ENCODE measurements at places on chromosomes 7 and 10. TPM values are rescaled to one million over a fixed set of nuclear protein-coding genes. Genes with fewer than 3 reads are reported as not detected.

Gene CPA1
- not detected for total RNA-seq

Gene AKR1C1
- total RNA-seq = 39.4 TPM

Gene ANKRD1
- 10.9 TPM for total RNA-seq

Gene CALY
- not detected for total RNA-seq

Gene AQP1
- 0.54 TPM for total RNA-seq

Gene TFEC
- 0.51 TPM for total RNA-seq

Gene VIPR2
- not detected for total RNA-seq

- H3K4me1 ChIP-seq = no peaks in the 10 kb centered on the region
- H3K4me3 ChIP-seq = no peak overlapping the region
- peaks cover 9% of the 10 kb centered on the region for H3K27me3 ChIP-seq
- DNase-seq = no peak
- H3K36me3 ChIP-seq = no peaks in the 10 kb centered on the region
Measured at GRCh38 chr7:36605261-36606051, 118.8 kb downstream of the AOAH start.

DNA sequence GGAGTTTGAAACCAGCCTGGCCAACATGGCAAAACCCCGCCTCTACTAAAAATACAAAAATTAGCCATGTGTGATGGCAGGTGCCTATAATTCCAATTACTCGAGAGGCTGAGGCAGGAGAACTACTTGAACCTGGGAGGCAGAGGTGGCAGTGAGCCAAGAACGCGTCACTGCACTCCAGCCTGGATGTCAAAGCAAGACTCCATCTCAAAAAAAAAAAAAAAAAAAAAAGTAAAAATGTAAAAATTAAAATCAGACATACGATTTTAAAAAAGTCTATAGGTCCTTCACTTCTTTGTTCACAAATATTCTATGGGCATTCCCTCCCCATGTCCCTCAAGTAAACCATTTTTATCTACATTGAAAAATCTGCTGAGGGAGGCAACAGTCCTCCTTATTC, 34.9 kb upstream of the TLL2 start:
- no peak overlapping the region for H3K4me3 ChIP-seq
- H3K27me3 ChIP-seq = no peaks in the 10 kb centered on the region
- no peak for DNase-seq
- no peaks in the 10 kb centered on the region for H3K4me1 ChIP-seq
- no peak overlapping the region for H3K27ac ChIP-seq

GRCh38 chr10:43644252-43644651, 4.4 kb downstream of the ZNF32 start:
- H3K4me1 ChIP-seq = no peaks in the 10 kb centered on the region
- no peak overlapping the region for H3K4me3 ChIP-seq
- peak; percentile 33 for DNase-seq
- no peaks in the 10 kb centered on the region for H3K27me3 ChIP-seq

- no peak overlapping the region for H3K27ac ChIP-seq
- no peak overlapping the region for H3K4me3 ChIP-seq
- H3K27me3 ChIP-seq = no peaks in the 10 kb centered on the region
- no peak for DNase-seq
Measured at GRCh38 chr7:79608005-79608404, 154.5 kb upstream of the MAGI2 start.

GRCh38 chr7:4771737-4772136, 3.7 kb upstream of the AP5Z1 start:
- no peak overlapping the region for H3K4me3 ChIP-seq
- no peak overlapping the region for H3K27ac ChIP-seq
- DNase-seq = no peak
- peaks cover 8% of the 10 kb centered on the region for H3K4me1 ChIP-seq
- H3K27me3 ChIP-seq = no peaks in the 10 kb centered on the region

- peaks cover 10% of the 10 kb centered on the region for H3K27me3 ChIP-seq
- no peaks in the 10 kb centered on the region for H3K36me3 ChIP-seq
- H3K4me1 ChIP-seq = no peaks in the 10 kb centered on the region
Measured at GRCh38 chr10:14707481-14707880, 67.2 kb downstream of the FAM107B start.

DNA sequence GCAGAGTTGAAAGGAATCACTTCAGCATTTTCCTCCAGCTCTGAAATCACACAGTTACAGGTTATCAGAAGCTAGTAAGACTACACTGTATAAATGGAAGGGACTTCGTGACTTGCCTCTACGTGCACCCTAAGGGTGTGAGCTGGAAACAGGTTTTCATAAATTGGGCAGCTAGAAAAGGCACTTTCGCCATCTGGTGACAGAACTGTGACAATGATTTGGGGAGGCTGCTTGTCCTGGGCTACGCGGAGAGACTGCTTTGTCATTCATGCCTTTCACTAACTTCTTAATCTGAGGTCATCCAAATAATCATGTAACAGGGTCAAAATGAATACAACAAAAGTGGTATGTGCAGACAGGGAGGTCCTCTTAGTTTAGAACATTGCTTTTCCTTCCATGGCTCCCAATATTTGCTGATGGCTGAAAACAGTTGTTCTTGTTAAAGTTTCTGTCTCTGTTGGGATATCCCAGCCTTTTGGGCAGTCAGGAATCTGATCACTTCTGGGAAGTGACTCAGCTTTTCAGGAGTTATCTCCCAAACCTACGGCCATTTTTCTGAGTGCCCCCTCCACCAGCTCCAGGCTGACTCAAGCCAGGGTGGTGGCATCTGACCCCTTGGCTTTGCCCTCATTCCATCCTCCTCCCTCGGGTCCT, 17.8 kb downstream of the VWC2 start:
- DNase-seq = no peak
- no peak overlapping the region for H3K4me3 ChIP-seq
- H3K27me3 ChIP-seq = no peaks in the 10 kb centered on the region
- H3K4me1 ChIP-seq = no peaks in the 10 kb centered on the region

DNA sequence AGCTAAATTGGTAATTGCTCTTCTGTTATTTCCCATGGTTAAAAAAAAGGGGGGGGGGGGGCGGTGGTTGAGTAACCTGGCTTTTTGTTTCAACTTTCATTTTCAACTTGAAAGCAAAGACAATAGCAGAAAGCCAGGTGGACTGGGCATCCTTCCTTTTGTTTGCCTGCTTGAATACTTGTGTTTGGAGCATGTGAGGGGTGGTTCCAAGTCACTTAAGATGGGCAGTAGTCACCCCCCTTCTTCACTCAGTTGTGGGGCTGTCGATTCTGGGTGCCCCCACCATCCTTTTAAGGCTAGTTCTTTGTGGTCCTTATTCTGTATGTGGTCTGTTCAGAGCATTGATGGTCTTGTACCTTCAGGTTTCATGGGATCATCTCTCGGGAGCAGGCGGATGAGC, 165.6 kb upstream of the PRR15 start:
- peaks cover 12% of the 10 kb centered on the region for H3K27me3 ChIP-seq
- no peak overlapping the region for H3K4me3 ChIP-seq
- H3K27ac ChIP-seq = no peak overlapping the region
- H3K36me3 ChIP-seq = no peaks in the 10 kb centered on the region

DNA sequence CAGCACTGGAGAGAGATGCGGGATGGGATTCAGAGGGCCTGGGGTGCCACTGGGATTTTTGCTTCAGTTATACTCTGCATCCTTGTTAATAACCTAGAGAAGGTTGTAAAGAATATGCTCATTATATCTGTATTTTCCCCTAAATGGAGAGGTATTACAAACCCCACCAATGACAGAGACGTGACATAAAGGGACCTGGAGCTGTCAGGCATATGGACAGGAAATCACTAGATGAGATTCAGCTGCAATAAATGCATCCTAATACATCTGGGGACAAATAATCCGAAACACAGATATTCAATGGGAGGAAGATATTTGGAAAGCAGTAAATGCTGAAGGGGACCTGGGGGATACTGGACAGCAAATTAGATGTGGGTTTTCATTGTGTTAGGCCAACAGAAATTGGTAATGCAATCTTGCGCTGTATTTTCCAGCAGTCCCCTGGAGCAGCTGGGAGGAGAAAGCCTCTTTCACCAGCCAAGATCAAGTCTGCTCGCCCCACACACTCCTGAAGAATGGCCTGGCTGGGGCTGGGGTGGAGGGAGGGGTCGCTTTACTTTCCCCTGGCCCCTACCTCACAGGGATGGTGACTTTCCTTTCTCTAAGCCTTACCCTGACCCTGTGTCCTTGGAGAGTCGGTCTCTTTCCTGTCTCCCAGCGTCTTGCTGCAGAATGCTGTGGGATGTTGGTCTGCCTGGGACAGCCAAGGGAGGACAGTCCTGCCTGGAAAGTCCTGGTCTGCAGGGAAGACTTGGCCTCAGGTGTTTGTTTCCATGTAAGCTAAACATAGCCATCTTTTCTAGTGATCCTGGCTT, 653.8 kb downstream of the LRMDA start:
- no peak overlapping the region for H3K27ac ChIP-seq
- H3K4me3 ChIP-seq = no peak overlapping the region
- no peak for DNase-seq
- peaks cover 15% of the 10 kb centered on the region for H3K4me1 ChIP-seq

DNA sequence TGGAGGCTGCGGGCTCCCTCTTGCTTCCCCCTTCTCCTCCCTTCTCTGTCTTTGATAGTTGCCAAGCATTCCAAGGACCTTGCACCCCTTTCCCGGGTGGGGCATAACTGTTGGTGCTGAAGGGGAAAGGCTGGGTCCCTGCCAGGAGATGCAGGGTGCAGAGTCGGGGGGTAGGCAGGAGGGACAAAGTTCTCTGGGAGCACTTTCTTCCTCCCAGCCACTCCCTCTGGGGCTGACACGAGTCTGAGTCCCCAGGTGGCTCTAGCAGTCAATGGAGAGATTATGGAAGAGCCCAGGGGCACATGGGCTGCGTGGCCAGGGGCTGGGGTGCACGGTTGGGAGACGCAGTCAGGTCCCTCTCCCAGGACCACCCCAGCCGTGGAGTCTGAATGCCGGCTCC, 2.1 kb downstream of the CLDN15 start:
- peaks cover 10% of the 10 kb centered on the region for H3K4me1 ChIP-seq
- no peak for DNase-seq
- no peaks in the 10 kb centered on the region for H3K36me3 ChIP-seq
- no peaks in the 10 kb centered on the region for H3K27me3 ChIP-seq
- no peak overlapping the region for H3K27ac ChIP-seq

DNA sequence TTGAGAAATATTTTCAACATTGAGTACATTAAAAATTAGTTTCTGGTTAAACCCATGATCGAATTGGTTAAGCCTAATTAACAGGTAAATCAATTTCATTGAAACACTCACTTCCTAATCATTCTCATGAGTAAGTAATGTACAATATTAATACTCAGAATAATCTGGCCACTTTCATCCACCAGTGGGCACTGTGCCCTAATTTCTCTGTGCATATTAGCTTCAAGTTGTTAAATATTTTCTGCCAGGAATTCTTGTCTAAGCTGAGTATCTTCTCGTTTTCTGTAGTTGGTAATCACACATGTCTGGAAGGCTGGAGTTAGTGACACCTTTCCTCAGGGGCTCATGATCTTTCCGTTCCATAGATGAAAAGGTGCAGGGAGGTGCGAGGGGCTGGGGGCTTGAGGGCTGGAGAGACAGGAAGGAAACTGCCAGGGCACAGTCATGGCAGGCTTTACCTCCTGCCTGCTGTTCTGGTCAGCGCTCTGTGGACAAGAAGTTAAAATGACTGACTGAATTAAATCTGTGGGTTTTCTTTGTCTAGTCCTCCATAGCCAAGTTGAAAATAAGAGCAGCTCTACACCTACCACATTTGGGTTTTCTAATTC, 71.9 kb downstream of the WIPF3 start:
- H3K27ac ChIP-seq = no peak overlapping the region
- no peaks in the 10 kb centered on the region for H3K4me1 ChIP-seq
- DNase-seq = peak; percentile 67
- no peaks in the 10 kb centered on the region for H3K27me3 ChIP-seq
- H3K4me3 ChIP-seq = no peak overlapping the region
- H3K36me3 ChIP-seq = no peaks in the 10 kb centered on the region

- DNase-seq = no peak
- H3K4me1 ChIP-seq = no peaks in the 10 kb centered on the region
- H3K27me3 ChIP-seq = peaks cover 58% of the 10 kb centered on the region
- no peak overlapping the region for H3K4me3 ChIP-seq
Measured at GRCh38 chr10:110730345-110731050, 86.4 kb downstream of the RBM20 start.

DNA sequence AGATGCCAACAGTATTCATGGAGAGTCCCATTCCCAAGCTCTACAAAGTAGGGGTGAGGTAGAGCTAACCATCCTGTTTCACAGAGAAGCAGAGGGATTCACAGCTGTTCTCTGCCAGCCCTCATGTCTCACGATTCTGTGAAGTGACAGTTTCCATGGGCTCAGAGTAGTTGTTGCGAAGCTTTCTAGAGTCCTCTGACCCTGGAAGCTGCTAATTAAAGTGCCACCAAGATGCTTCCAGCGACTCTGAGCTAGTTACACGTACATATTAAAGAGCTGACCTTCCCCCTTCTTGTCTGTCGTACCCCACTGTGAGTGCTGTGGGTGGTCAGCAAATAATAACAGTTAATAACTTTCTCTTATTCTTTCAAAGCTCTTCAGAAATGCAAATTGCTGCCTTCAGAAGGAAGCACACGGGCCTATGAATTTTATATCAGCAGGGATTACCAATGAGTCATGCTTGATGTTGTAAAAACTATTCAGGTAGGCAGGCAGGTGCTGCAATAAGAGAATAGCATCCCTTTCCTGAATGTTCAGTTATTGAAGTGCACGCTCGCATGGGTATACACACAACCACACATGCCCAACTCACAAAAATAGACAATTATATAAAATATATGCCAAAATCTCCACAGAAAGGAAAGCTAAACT, 34.1 kb downstream of the DNAJB9 start:
- peaks cover 10% of the 10 kb centered on the region for H3K27me3 ChIP-seq
- no peaks in the 10 kb centered on the region for H3K36me3 ChIP-seq
- DNase-seq = no peak
- no peak overlapping the region for H3K27ac ChIP-seq
- no peak overlapping the region for H3K4me3 ChIP-seq
- H3K4me1 ChIP-seq = no peaks in the 10 kb centered on the region

GRCh38 chr7:3336042-3336665, 35.1 kb downstream of the SDK1 start:
- no peaks in the 10 kb centered on the region for H3K36me3 ChIP-seq
- no peaks in the 10 kb centered on the region for H3K27me3 ChIP-seq
- DNase-seq = no peak
- H3K4me1 ChIP-seq = no peaks in the 10 kb centered on the region
- H3K4me3 ChIP-seq = no peak overlapping the region

DNA sequence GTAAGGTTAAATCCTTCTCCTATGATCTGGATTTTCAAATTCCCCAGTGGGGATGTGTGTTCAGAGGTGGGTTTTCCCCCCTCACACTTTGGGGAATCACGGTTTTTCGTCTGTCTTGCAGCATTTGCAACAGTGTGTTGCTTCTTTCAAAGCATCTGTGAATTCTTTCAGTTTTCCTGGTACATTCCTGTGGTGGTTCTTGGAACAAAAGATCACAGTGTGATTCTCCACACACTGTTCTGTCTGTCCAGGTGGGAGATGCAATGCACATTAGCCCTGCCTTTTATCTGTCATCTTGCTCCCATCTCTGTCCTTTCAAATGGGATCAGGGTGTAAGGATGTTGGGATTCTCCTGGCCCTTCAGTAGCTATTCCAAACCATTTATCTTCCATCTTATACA, 11.8 kb downstream of the AGK start:
- H3K4me1 ChIP-seq = peaks cover 8% of the 10 kb centered on the region
- H3K36me3 ChIP-seq = peaks cover 11% of the 10 kb centered on the region
- no peak for DNase-seq
- H3K4me3 ChIP-seq = no peak overlapping the region
- no peaks in the 10 kb centered on the region for H3K27me3 ChIP-seq
- no peak overlapping the region for H3K27ac ChIP-seq

GRCh38 chr7:33854178-33854577, 51.2 kb upstream of the BMPER start:
- H3K4me1 ChIP-seq = peaks cover 40% of the 10 kb centered on the region
- peak; percentile 91 for DNase-seq
- no peaks in the 10 kb centered on the region for H3K27me3 ChIP-seq
- H3K36me3 ChIP-seq = no peaks in the 10 kb centered on the region
